ENCODE measurements at places on chromosomes 7 and 10.

DNA sequence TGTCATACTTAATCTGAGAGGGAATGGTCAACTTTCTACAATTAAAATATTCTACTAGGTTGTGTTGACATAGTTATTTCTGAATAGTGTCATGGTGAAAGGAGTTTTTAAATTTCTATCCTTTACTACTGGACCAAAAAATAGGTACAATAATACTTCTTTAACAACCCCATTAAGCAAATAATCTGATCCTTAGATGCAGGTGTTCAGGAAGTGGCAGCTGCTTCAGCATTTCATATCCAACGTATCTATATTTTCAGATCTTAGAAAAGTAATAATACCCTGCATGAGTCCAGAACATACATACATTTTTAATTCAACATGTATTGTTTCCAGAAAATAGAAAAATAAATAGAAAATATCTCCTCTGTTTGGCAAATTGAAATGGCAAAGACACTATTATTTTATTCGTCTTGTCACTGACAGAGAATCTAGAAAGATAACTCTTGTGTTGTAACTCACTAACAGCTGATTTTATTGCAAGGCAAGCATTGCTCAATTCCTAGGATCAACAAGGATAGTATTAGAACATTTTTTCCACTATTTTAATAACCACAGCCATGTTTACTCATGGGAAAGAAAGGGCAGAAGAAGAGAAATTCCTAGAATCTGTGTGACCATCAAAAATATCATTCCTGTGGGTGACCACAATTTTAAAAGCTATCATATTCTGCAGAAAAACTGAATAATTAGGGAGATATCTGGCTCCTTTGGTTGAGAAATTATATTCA is 159.3 kb upstream of the CNTNAP2 start:
- no peak overlapping the region for H3K27ac ChIP-seq
- H3K4me3 ChIP-seq, result no peak overlapping the region
- no peaks in the 10 kb centered on the region for H3K36me3 ChIP-seq
- no peaks in the 10 kb centered on the region for H3K4me1 ChIP-seq

DNA sequence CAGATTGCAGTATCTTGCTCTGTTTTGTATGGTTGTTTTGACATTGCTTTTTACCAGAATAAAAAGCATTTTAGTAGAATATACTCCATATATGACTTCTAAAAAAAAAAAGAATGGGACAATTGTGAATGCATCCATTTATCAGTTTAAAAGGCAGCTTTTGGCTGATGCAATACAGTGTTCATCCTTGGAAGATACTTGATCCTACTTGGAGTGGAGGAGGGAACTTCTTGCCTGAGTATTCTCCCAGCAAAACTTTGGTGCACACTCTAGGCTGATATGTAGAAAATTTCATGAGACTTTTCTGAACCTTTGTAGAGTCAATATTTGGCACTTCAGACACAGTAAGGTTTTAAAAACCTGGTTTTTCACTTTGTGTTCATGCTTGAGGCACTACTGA is 40.2 kb downstream of the WDR11 start:
- no peaks in the 10 kb centered on the region for H3K4me1 ChIP-seq
- no peak for DNase-seq
- H3K36me3 ChIP-seq, result peaks cover 6% of the 10 kb centered on the region
- H3K4me3 ChIP-seq, result no peak overlapping the region

DNA sequence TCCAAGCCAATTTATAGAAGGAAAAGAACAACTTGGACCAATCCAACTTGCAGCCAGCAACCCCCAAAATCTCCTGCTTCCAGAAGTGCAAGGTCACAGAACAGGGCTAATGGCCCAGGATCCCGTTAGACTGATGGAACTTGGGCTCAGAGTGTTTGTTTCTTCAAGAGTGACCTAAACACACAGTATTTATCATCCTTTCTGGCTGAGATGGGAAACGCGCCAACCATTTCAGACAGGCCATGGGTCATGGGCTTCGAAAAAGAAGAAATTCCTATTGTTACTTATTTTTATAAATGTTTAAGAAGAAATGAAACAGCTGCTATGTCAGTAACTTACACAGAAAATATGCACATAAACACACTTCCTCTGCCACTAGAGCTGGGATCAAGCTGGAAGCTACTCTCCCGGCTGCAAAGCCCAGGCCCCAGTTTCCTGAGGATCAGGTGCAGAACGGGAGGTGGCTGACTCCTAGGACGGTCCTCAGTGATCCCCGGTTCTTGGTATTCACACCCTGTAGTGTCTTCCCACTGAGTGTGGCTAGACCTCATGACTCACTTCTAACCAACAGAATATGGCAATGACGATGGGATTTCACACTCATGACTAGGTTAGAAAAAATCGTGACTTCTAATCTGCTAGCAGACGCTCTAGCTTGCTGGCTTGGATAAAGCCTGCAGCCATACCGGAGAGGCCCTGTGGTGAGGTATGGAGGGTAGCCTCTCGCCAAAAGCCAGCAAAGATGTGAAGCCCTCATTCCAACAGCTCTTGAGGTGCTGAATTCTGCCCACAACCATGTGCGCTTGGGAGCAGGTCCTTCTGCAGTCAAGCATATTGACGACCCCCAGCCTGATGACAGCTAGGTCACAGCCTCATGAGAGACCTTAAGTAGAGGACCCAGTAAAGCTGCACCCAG is 60.2 kb downstream of the CHST15 start:
- peak; percentile 68 for DNase-seq
- H3K4me3 ChIP-seq, result no peak overlapping the region
- no peaks in the 10 kb centered on the region for H3K4me1 ChIP-seq

DNA sequence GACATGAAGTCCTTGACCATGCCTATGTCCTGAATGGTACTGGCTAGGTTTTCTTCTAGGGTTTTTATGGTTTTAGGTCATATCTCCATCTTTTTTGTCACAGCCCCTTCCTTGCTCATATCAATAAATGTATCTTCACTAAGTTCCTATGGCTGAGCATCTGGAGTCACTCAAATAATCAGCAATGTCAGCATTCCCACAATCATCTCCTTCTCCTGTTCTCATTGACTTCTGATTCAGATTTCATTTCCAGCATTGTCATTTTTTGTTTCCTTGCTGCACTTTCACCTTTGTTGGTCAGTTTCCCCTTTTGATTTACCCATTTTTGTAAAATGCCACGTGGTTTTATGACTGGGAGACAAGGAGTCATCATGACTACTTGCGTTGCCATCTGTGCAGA is 181.2 kb downstream of the BICC1 start:
- no peak for DNase-seq
- H3K27me3 ChIP-seq, result no peaks in the 10 kb centered on the region
- H3K4me1 ChIP-seq, result no peaks in the 10 kb centered on the region
- no peak overlapping the region for H3K27ac ChIP-seq
- no peak overlapping the region for H3K4me3 ChIP-seq

DNA sequence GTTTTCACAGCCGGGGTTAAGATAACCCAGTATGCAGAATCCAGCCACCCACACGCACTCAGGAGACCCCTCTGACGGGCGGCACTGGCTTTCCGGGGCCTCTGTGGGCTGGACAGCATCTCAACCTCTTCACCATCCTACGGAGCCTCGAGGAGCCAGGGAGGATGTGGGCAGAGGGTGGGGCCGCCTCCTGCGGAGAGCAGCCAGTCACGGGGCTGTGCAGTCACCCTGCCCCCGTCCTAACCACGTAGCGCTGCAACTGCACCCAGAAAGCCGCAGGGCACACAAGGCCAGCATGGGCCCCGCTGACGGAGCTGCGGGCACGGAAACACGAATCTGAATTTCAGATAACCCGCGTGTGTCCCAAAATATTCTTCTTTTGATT is 270.3 kb downstream of the ELFN1 start:
- H3K4me1 ChIP-seq, result no peaks in the 10 kb centered on the region
- H3K27me3 ChIP-seq, result no peaks in the 10 kb centered on the region
- no peak overlapping the region for H3K4me3 ChIP-seq

DNA sequence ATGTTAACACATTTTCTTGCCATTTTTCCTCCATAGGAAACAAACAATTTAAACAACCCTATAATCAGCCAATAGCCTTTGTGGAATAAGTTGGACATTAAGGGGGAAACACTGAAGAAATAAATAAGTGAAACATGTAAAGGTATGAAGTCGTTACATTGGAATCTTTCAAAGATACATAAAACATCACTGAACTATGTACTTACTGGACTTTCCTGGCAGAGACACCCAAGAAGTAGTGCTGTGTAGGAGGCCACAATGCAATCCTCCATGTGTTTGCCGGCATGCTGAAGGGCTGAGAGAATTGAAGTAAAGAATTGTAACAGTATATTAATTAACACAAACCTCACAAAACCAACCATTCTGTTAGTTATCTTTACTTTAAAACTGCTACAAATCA is 76.5 kb upstream of the GRID1 start:
- no peak overlapping the region for H3K4me3 ChIP-seq
- DNase-seq, result no peak
- H3K4me1 ChIP-seq, result no peaks in the 10 kb centered on the region
- H3K36me3 ChIP-seq, result peaks cover 18% of the 10 kb centered on the region
- H3K27me3 ChIP-seq, result no peaks in the 10 kb centered on the region

- no peak overlapping the region for H3K27ac ChIP-seq
- no peak for DNase-seq
- no peaks in the 10 kb centered on the region for H3K4me1 ChIP-seq
- H3K4me3 ChIP-seq, result no peak overlapping the region
- no peaks in the 10 kb centered on the region for H3K36me3 ChIP-seq
- no peaks in the 10 kb centered on the region for H3K27me3 ChIP-seq
These were observed 151.3 kb upstream of the FZD1 start for GRCh38 chr7:91112902-91113341.

Measured in endothelial cell of umbilical vein (primary cell).